ENCODE measurements at places on chromosomes 12 and 14.
A peak's percentile ranks its signal among the peaks of the same experiment; 100 is the strongest.

GRCh38 chr14:95274279-95274678 is 45.4 kb downstream of the CLMN start:
- DNase-seq, result no peak

- no peak for DNase-seq
Measured at GRCh38 chr12:48881686-48882314, 16.1 kb upstream of the RND1 start.

DNA sequence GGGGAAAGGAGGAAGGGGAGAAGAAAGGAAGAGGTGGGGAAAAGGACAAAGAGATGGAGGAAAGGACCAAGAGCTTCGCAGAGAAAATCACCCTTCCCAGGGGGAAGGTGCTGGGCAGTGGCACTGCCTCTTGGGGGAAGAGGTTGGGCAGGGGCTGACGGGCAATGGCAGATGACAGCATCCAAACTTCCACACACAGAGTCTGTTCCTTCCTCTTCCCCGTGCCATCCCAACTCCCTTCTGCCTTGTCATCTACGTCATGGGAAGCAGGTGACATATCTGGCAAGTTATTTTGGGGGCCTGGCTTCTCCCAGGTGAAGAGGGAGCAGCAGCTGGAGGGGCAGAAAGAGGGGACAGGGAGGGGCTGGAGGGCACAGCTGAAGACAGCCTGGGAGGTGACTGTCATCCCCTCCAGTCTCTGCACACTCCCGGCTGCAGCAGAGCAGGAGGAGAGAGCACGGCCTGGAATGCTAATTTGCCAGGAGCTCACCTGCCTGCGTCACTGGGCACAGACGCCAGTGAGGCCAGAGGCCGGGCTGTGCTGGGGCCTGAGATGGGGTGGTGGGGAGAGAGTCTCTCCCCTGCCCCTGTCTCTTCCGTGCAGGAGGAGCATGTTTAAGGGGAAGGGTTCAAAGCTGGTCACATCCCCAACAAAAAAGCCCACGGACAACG is 43.9 kb upstream of the IQSEC3 start:
- no peak for DNase-seq

DNA sequence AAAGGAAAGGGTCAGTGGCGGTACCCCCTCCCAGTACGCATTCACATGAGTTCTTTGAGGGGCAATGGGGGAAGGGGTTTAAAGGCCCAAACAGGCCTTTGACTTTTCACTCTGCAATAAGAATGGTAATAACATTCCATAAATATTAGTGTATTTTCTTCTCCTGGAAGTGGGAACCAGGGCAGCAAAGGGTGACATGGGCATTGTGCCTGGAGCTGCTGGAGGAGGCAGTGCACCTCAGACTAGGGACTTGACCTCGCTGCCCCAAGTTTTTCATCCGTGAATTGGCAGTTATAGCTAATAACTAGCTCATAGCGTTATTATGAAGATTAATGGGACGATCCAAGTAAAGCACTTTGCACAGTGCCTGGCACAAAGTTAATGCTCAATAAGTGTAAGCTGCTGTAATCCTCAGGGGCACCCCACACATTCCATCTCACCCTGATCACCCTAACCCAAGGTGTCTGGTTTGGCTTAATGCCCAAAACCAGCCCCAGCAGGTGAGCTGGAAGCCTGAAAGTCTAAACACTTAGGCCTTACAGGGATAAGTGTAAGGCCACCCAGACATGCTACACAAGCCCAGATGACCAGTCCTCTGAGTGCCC is 2.8 kb upstream of the KCNH3 start:
- no peak for DNase-seq

DNA sequence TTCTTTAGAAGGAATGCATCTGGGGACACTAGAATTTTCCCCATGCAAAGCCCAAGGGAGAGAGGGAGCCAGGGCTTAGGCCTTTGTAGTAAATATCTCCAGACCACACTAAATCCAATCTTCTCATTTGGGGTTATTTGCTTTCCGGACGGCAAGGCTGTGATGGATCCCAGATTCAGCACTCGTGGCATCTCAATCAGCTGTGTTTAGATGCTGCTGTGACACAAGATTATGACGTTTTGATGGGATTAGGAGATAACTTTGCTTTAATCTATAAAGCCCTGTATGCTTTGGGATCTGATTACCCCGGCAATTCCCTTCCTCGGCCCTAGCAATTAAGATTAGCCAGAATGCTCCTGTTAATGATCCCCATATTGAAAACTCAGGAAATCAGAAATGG is 686.7 kb upstream of the TBX3 start:
- no peak for DNase-seq

GRCh38 chr14:106538201-106538600 is 1011.8 kb downstream of the TMEM121 start:
- DNase-seq, result no peak

DNA sequence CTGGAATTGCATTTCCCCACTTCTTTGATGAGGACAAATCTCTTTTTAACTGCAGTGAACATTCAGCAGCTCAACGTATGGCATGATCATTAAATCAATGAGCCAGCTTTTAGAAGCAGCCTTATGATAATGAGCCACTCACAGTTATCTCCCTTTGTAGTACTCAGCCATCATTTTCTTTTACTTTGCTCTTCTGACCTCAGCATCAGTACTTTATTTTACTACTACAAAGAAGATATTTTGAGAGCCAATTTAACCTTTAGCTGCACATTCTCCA is 250.0 kb upstream of the CLEC14A start:
- no peak for DNase-seq

DNA sequence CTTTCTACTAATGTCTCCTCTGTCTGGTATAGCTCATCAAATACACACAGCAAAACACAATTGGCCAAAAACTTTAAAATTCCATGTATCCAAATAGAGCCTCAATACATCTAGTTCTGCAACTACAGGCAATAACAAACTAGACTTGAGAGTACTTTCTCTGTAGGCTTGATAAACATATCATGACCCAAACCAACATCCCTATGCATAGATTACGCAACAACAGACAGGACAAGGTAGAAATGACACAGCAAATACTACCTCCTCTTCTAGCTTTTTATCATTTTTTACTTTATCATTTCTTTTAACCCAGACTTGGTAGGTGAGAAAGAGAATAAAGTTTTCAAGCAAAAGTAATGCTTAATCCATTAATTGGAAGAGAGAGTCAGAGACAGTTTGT is 41.8 kb downstream of the EML5 start:
- no peak for DNase-seq

DNA sequence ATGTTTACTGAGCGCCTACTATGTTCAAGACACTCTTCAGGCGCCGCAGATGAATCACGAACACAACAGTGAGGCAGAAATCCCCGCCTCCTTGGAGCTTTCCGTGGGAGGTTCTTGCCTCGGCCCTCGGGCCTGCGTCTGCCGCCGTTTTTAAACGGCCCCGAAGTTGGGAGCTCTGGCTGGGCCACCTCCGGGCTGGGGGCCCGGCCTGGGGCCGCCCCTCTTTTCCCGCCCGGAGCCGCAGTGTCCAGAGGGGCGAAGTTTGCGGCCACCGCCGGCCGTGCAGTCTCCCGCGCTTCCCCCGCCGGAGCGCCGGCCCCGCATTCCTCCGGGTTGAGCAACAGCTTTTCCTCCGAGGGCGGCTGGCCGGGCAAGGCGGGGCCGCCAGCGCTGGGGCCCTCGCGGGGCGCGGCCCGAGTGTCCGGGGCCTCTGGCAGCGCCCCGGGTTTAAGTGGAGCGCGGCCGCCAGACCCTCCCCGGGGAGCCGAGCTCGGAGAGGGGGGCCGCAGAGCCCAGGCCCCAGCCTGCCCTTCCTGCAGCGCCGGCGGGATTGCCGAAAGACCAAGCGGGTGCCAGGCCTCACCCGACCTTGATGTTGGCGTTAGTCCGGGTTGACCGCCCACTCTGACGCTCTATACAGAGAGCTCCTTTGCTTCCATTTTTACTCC is 18.7 kb upstream of the CTDSP2 start:
- DNase-seq, result peak; percentile 39

DNA sequence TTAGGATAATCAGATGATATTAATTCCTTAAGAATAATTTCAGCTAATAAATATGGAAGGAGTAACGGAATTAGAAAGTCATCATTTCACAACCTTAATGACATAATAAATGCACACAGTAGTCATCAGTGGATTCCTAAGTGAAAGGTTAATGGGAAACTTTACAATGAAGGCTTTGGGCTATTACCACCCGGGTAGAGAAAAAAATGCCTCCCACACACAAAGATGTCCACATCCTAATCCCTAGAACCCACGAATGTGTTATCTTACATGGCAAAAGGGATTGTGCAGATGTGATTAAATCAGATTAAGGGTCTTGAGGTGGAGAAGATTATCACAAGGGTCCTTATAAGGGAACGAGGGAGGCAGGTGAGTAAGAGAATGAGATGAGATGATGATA is 5.6 kb downstream of the TMED10 start:
- no peak for DNase-seq

- DNase-seq, result no peak
Measured at GRCh38 chr14:82905762-82906161, 1372.1 kb upstream of the SEL1L start.

DNA sequence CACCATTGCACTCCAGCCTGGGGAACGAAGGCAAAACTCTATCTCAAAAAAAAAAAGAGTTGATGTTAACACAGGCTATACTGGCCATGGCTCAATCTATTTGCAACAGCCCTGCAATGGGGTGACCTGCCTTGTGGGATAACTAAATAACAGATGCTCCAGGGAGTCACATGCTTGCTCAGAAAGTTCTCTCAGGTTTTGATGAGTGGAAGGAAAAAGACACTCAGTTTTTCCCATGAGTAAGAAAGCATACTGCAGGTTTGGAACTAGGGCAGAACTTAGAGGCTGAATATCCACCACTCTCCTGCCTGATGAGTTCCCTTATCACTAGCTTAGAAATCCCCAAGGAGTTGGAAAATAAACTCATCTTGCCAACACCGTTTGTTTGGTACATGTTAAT is 16.9 kb downstream of the WSB2 start:
- no peak for DNase-seq

- DNase-seq, result no peak
Measured at GRCh38 chr12:1650260-1650977, 21.4 kb downstream of the WNT5B start.

- DNase-seq, result no peak
Measured at GRCh38 chr12:131017477-131017991, 63.8 kb downstream of the ADGRD1 start.

DNA sequence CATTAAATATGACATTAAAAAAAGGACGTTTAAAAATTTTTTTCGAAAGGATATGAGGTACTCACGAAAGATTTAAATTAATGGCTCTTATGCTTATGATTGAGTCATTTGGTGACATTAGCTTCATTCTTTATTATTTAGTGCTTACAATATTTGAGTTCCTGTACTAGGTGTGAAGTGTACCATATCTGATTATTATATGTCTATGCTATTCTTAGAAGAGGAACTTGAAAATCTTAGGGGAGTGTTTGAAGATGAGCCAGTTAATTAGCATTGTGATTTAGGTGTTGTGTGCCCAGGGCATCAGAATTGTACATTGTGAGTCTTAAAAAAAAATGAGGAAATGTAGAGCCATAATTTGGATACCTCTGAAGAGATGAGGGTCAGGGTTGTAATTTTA is 118.6 kb downstream of the FUT8 start:
- DNase-seq, result no peak

- no peak for DNase-seq
Measured at GRCh38 chr14:72014486-72014885, 82.3 kb downstream of the RGS6 start.

DNA sequence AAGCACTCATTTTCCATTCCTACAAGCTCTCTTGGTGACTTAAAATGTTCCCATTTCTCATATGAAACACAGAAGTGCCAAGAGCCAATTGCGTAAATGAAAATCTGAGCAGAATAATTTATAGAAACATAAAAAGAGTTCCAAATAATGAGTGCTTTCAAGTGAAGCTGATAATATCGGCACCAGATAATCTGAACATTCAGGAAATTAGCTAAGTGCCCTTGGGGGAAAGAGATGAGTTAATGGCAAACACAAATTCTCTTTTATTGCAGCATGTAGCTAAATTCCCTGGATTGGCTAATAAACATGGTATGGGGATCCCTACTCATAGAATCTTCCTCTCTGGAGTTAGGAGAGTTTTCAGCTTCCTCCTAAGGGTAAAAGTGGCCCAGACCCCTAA is 46.7 kb downstream of the DAD1 start:
- no peak for DNase-seq

DNA sequence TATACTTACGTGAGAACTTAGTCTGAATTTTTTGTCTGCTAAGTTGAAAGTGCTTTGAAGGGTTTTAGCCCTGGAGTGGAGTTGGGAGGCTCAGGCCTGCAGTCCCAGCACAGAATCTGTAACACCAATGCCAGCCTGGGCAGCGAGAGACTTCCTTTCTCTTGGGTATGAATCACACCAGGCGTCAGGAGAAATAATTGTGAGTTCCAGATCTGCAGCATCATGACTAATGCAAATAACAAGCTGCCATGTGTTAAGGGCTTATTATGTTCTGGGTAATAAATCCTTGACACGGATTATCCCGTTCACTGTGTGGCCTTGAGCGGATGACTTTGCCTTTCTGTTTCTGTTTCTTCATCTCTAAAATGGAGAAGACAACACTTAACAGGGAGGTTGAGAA is 70.6 kb downstream of the B4GALNT3 start:
- no peak for DNase-seq

DNA sequence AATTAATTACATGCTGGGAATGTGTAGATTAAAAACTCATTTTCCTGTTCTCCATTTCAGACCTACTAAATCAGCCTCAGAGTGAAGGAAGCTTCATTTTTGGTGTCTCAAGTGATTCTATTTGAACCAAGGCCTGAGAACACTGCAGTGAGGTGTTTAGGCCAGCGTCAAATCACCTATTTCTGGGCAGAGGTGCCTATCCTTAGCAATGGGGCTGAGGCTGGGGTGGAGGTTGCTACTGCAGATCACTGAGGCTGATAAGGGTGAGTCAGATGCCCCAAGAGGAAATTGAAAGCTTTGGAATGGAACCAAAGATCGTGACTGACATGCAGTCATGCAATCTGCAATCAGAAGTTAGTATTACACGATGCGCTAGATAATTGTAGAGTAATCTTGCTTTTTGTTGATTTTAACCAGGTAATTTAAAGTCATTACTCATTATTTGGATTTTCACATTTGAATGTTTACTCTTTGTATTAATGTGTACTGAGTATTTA is 4.4 kb downstream of the TXNRD1 start:
- peak; percentile 14 for DNase-seq

DNA sequence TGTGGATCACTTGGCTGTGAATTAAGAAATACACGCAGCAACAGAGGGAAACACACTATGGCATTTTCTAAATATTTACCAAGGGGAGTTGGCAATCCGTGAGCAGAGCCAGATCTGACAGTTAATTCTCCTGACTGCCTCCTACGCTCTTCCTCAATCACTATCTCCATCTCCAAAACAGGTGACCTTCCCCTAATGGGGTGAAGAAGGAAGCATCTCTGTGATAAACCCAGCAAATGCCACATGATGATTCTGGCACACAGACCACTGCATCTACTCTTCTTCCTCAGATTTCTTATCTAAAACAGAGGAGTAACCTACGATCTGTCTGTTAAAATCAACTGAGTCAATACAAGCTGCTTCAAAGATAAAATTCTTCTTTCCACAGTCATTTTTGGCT is 4.4 kb downstream of the SPTB start:
- DNase-seq, result no peak

DNA sequence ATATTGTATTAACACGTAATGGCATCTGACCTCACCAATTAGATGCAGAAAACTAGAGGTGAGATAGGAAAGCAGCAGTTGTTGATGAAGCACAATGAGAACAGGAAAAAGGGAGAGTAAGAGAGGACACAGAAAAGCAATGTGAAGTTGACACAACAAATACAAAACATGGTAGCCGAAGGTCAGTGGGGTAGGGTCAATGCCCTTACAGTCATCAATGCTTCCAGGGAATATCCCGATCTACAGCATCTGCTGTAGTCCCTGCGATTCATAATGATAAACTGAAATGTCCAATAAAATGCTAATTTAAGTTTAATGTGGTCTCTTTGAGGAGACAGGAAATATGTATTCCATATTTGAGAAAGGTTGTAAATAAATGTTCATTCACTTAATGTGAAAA is 2.9 kb upstream of the COL2A1 start:
- no peak for DNase-seq

Measured in stimulated activated CD8-positive, alpha-beta memory T cell treated with anti-CD3 and anti-CD28 coated beads, Interleukin-4, amount 100 ng/mL, for 4 hours (primary cell).